MG63 (cell line): ENCODE measurements at places on chromosomes 2 and 18. TPM values are rescaled to one million over a fixed set of nuclear protein-coding genes. Genes with fewer than 3 reads are reported as not detected.

Gene INPP1
- 15.9 and 66.6 TPM in 2 replicates for total RNA-seq

Gene GREB1
- 2.7 and 3.1 TPM in 2 replicates for total RNA-seq

Gene ANKRD36
- 4.8 and 9.8 TPM in 2 replicates for total RNA-seq

Gene DYSF
- total RNA-seq: 1.1 and 1.4 TPM in 2 replicates

Gene UNC80
- not detected in 2 replicates for total RNA-seq

Gene DLX1
- 5.7 and 8.2 TPM in 2 replicates for total RNA-seq

Gene TTC32
- total RNA-seq: 6.0 and 11.5 TPM in 2 replicates

Gene SLC9A4
- total RNA-seq: not detected in 2 replicates

Gene TGFA
- total RNA-seq: 0.05 and 0.43 TPM in 2 replicates

Gene DLX2
- total RNA-seq: not detected in 2 replicates

Gene LRRC30
- total RNA-seq: not detected in 2 replicates

Gene FBLN7
- not detected in 2 replicates for total RNA-seq

Gene MC4R
- not detected in 2 replicates for total RNA-seq

Gene CPLX4
- total RNA-seq: not detected in 2 replicates

Gene CNGA3
- not detected in 2 replicates for total RNA-seq

Gene ALPP
- total RNA-seq: not detected in 2 replicates

Gene OTX1
- total RNA-seq: not detected in 2 replicates

Gene HOXD9
- 0.16 and 2.3 TPM in 2 replicates for total RNA-seq

Gene IL1R2
- not detected in 2 replicates for total RNA-seq

Gene ODC1
- 471 and 646 TPM in 2 replicates for total RNA-seq

Gene NCKAP5
- not detected in 2 replicates for total RNA-seq

Gene TANC1
- 8.8 and 13.3 TPM in 2 replicates for total RNA-seq

Gene CABYR
- total RNA-seq: not detected in 2 replicates

Gene LRATD1
- not detected in 2 replicates for total RNA-seq

Gene CTLA4
- not detected in 2 replicates for total RNA-seq

Gene OR6B2
- not detected in 2 replicates for total RNA-seq

Gene ACKR3
- total RNA-seq: 15.6 and 19.0 TPM in 2 replicates

Gene TSPYL6
- total RNA-seq: not detected in 2 replicates

Gene UGT1A4
- total RNA-seq: not detected in 2 replicates

Gene CCDC102B
- total RNA-seq: 1.6 and 2.2 TPM in 2 replicates

Gene RBBP8
- total RNA-seq: 19.4 and 27.7 TPM in 2 replicates
